Stimulated activated CD8-positive, alpha-beta memory T cell treated with anti-CD3 and anti-CD28 coated beads, Interleukin-4, amount 100 ng/mL, for 4 hours (primary cell): ENCODE measurements at places on chromosomes 7 and 10.

DNA sequence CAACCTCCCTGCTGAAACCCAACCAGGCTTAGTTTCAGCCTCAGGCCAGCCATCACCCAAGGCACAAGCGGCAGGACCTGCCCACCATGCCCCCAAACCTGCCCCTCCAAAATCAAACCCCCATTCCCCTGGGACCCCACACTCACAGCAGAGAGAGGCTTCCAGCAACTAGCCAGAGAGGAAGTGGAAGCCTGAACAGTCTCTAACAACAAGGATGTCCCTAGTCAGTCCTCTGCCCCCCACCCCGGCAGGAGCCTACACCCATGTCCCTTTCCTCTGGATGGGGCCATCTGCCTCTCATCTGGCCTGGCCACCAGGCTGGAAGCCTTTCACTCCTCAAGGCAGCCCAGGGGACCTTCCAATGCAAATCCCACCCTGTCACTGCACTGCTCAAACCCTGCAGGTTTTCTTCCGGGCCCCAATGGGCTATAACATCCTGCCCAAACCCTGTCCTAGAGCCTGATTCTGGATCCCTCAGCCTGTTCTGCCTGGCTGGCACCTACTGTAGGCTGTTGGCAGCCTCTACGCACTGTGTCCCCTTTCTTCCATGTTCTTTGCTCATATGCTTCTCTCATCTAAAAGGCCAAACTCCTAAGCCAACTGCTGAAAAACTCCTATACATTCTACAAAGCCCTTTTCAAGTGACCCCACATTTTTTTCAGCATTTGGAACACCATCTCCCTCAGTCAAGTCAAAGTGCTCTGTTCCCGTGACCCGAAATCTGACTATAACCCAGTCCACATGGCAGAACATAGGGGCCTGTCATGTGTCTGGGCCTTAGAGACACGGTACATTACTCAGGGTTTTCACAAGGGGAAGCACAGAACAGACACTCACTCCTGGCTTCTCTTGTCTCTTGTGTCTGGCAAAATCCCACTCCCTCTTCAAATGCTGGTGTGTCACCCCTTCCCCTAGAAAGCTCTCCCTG is 253.3 kb downstream of the TNS3 start:
- no peak for DNase-seq

DNA sequence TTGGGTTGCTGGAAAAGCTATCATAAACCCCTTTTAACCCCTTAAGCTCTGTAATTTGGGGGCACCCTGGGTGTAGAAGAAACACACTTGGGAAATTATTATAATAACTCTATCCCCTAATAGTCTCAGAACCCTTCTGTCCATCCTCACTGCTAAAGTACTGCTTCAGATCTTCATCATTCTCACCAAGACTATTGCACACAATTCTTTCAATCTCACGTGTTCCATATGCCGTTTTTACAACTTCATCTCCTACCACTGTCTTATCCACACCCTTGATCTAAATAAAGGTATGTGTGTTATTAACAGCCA is 15.8 kb downstream of the ANKRD22 start:
- no peak for DNase-seq

DNA sequence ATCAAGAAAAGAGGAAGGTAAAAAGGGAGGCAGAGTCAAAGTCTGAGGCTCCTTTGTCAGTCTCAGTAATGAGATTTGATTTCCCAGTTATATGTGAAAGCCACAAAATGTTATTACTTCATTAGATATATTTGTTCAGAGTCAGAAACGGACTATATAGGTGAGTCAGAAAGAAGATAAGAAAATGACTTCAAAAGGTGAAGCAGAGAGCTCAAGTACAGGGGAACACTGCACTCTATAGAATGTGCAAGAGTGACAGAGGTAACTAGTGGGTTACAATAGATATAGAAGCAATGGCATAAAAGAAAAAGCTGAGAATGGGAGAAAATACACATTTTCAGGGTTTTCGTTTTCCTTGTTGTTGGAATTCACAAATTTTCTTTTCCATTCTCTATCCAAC is 43.3 kb downstream of the DGKB start:
- DNase-seq = no peak

- no peak for DNase-seq
Observed at GRCh38 chr10:109259293-109259692, 664.0 kb downstream of the XPNPEP1 start.
